CD4-positive, alpha-beta T cell treated with Interleukin-10 for 1 hour (primary cell): ENCODE measurements at places on chromosomes 6 and 20.

DNA sequence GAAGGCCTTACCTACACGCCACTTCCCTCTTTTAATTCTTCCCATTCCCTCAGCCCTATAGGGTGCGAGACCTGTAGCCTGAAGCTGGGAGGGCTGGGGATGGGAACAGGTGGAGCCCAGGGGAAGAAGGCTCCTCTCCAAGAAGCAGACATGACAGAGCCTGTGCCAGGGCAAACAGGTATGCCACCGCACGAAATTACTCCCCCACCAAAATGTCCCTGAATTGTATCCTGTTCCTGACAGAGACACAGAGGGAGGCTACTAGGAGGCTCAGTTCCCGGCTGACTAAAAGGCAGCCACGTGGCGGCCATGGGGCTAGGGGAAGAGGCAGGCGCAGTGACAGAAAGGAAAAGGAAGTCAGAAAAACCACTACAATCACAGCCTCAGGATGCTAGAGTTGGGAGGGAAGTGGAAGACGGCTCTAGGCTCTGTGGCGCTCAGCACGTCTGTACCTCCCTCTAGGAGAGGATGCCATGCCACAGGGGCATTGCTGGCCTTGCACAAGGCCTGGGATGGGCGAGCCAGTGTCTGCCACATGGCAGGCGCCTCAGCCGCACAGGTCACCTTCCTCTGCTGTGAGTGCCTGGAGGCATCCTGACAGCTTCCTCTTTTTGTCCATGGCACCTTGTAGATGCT, 27.7 kb downstream of the TFEB start:
- DNase-seq = peak; percentile 49

DNA sequence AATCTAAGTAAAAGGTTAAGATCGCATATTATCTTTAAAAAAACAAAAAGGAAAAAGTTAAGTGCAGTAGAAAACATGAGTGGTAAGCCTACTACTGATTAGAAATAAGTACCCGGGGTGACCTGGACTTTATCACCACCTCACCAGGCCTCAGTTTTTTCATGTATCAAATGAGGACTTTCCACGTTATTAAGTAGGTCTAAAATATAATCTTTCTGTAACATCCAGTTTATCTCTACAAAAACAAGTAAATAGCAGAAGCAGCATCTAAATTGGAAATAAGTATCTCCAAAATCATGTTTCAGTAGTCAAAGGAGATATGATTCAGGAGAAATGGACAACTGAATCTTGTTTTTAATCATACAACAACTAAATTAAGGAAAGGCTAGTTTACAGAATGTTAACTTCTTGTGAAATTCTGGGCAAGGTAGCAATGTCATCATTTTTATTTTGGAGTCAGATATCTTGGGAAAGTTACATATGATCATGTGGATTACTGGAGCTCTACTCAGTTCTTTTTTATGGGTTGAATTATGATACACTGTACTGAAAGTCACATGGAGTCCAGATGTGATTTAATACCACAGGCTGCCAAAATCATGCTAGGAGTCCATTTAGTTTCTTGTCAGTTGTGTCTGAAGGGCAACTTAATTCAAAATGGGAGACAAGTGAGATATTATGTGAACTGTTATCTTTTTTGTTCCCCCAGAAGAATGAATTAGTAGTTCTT, 114.7 kb upstream of the PRL start:
- DNase-seq = no peak

- no peak for DNase-seq
These were observed 29.9 kb downstream of the ABHD12 start for GRCh38 chr20:25360631-25361286.

GRCh38 chr6:90346729-90347128, 50.1 kb upstream of the BACH2 start:
- DNase-seq = no peak

- no peak for DNase-seq
These were observed 113.4 kb upstream of the BEND3 start for GRCh38 chr6:107228754-107229153.

DNA sequence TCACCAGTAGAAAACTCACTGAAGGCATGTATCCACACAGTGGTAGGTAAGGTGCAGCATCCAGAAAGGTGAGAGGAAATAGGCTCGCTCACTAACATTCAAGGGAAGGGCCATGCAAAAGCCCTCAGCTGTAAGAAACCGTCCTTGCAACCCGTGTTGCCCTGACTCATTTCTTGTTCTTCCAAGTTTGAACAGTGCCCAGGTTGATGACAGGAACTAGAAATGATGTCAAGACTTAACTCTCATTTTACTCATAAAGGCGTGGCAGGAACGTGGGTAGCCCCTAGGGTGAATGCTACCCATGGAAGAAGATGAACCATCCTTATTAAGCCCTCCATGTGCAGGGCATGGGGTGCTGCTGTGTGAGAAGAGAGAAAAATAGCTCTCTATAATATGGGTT, 187.6 kb downstream of the CD83 start:
- DNase-seq = no peak

DNA sequence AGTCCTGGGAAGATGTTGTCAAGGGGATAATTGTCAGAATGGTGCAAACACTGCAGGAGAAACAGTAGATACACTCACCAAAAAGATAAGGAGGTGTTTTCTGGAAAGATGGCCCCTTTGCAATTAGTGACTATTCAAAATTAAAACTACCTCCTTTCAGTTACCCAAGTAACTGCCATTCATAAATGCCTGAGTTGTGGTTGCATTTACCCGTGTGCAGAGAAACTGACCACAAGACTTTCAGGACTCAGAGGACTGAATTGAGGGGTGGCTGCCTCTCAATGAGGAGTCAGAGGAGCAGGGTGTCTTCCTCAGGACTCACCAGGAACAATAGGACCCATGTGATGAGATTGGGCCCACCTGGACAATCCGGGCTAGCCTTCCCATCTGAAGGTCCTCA, 39.0 kb downstream of the GCM1 start:
- DNase-seq = no peak

- no peak for DNase-seq
These were observed 511.8 kb upstream of the ID4 start for GRCh38 chr6:19325335-19325789.

DNA sequence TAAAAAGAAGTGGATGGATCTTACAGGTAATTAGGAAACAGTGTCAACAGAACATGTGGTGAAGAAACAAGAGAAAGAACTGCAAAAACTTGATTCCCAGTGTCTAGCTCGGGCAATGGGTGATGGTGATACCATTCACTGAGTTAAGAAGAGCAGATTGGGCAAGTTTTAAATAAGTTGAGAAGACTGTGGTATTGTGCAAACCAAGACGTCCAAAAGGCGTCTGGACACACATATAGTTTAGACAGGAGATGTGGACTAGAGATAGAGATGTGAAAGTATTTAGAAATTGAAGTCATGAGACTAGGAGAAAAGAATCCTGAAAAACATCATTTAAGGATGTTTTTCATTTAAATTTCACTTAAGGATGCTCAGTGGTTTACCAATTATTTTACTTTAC, 53.9 kb downstream of the CDK19 start:
- no peak for DNase-seq

GRCh38 chr6:134049176-134049575, 3.2 kb downstream of the SLC2A12 start:
- no peak for DNase-seq

- no peak for DNase-seq
These were observed 503.7 kb downstream of the KIF16B start for GRCh38 chr20:16069389-16070010.

GRCh38 chr20:3275064-3275935, 36.3 kb upstream of the SLC4A11 start:
- no peak for DNase-seq

GRCh38 chr6:131136021-131136786, 937 bp downstream of the AKAP7 start:
- peak; percentile 52 for DNase-seq

GRCh38 chr6:148854096-148854495, 107.3 kb downstream of the UST start:
- no peak for DNase-seq

DNA sequence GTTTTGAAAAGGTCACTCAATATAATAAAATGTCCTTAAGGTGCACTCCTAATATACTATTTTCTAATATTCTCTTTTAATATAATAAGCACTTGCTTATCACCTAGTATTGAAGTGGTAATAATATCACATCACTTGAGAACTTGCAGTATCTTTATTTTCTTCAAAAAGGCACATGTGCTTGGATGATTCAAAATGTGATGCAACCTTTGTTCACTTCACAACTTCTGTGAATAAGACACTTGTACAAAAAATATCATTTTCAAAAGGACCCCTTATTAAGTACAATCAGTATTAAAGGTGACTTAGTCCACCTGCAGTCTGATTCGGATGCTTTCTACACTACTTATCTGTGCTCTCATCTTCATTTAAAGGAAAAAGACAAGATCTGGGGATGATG, 3.4 kb downstream of the PRELID3B start:
- DNase-seq = no peak

GRCh38 chr6:132797951-132798868, at the start of gene SLC18B1:
Gene SLC18B1 (minus strand): TSS chr6:132798637. CDS start chr6:132798456, 181 bp downstream.
- DNase-seq = peak; percentile 51

DNA sequence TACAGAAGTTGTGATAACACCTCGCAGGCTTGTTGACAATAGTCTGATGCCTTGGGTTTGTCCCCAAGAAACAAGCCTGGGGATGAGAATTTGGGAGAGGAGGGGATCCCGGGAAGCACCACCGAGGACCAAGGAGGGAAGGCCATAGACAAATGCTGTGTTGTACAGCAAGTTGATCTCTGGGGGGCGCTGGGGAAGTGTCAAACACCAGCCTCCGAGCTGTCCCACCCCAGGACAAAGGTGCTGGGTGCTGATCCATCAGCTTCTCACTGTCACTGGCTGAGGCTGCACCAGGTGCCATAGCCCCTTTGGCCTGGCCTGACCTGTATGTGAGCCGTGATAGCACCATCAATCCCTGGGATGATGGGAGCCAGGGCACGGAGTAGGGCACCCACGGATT, 64.0 kb downstream of the SYNDIG1 start:
- no peak for DNase-seq

- DNase-seq = no peak
These were observed 12.4 kb upstream of the NPBWR2 start for GRCh38 chr20:64119681-64120341.

- no peak for DNase-seq
These were observed 73.9 kb downstream of the MTHFD1L start for GRCh38 chr6:150939399-150939798.

DNA sequence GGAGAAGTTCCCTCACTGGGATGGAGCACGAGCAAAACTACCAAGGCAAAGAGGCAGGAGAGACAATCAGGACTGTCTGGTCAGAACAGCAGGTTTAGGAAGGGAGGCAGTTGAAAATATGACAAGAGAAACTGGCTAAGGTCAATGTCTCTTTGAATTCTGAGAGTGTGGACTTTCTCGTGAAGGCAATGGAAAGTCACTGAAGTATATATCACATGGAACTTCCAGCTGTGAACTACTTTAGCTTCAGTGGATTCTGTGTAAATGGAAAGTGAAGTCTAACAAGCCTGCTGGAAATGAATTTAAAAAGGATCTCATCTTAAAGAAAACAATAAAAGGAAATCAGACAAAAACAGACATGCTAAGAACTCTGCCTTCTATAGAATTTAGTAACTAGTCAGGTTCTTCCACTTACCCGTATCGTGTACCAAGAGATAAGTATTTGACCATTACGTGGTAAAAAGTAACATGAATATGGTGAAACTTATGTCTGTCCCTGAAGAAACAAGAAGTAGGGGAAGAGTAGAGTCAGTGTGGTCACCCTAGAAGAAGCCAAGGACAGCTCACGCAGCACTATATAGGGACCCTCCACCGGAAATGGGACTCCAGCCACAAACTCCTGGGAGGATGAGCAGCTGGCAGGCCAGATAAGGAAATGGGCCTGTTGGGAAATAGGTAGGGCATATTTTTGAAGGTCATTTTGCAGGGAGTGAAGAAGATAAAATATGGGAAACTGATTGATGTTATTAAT, 123.4 kb downstream of the MAP7 start:
- no peak for DNase-seq

DNA sequence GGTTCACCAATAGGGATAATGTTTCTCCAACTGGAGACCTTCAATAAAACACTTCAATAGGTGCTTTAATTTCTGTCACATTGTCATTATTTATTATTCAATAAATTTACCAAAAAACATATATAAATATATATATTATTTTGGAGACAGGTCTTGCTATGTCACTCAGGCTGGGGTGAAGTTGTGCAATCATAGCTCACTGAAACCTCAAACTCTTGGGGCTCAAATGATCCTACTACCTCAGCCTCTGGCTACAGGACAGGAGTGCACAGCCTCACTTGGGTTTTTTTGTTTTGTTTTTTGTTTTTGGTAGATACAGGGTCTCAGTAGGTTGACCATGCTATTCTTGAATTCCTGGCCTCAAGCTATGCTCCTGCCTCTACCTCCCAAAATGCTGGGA, 9.9 kb downstream of the SMLR1 start:
- DNase-seq = no peak

GRCh38 chr6:14910692-14911547, 334.9 kb upstream of the JARID2 start:
- DNase-seq = peak; percentile 38
